ENCODE measurements at places on chromosomes 4 and X. TPM values are rescaled to one million over a fixed set of nuclear protein-coding genes. Genes with fewer than 3 reads are reported as not detected.

The LRRC66 gene
- 0.08 TPM for total RNA-seq

DNA sequence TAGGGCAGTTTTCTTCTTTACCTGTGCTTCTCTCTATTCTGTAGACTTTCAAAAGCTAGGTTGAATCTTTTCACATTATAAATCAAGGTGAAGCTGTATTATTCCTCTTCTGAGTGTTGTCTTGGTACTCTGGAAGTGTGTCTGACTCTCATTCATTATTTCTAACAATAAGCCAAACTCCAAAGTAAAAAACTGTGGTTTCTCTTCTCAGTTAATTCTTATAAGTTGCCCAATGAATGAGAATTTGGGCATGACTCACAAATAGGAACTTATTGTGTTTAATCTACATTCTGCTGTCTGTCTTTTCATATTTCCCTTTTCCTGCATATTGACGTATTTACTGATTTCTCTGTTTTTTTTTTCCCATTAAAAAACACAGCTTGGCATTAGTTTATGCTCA lies 714.5 kb downstream of the CCSER1 start:
- H3K36me3 ChIP-seq = no peaks in the 10 kb centered on the region
- H3K4me1 ChIP-seq = no peaks in the 10 kb centered on the region
- no peak overlapping the region for H3K4me3 ChIP-seq
- H3K27ac ChIP-seq = no peak overlapping the region
- H3K27me3 ChIP-seq = no peaks in the 10 kb centered on the region

The CSAG3 gene
- 0.78 TPM for total RNA-seq

DNA sequence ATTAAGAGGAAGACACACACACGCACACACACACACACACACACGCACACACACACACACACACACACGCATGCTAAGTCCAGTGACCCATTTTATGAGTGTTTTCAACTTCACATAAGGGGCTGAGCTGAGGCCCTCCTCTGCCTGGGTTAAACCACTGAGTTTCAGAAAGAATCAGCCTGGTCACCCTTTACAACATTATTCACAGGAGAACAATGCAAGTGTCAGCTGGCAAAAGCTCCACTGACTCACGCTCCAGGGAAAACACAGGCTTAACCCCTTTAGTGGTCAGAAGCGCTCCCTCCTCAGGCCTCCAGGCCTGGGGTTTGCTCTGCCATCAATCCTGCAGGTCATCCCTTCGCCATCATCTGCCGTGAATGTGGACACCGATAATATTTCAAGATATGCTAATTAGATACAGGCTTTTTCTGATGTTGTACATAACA lies 46.9 kb downstream of the ACOX3 start:
- DNase-seq = no peak
- H3K27me3 ChIP-seq = no peaks in the 10 kb centered on the region
- H3K27ac ChIP-seq = no peak overlapping the region
- H3K4me3 ChIP-seq = no peak overlapping the region
- peaks cover 9% of the 10 kb centered on the region for H3K4me1 ChIP-seq

- no peak overlapping the region for H3K4me3 ChIP-seq
- H3K36me3 ChIP-seq = no peaks in the 10 kb centered on the region
- H3K27ac ChIP-seq = no peak overlapping the region
- DNase-seq = no peak
- no peaks in the 10 kb centered on the region for H3K4me1 ChIP-seq
Observed at GRCh38 chr4:6523251-6523650, 50.8 kb upstream of the PPP2R2C start.

DNA sequence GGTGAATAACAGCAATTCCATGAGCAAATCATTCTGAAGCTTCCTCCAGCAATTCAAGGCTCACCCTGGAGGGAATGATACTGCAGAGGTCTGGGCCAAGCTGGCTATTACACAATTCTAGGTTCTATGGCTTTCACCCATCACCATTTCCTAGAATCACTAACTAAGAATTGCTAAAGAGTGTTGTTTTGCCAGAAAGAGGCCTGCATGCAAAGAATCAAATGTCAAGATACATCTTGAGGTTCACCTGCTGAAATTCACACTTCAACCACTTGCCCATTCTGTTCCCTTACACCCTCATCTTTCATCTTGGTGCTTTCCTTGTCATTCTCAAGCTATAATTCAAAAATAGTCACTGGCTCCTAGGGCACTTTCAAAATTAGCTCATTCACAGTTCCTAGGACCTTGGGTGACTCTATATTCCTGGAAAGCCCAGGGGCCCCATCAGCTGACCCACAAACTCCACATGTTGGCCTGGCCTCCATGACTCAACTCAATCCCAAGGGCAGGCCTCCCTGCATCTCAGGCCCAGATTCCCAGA lies 7.0 kb downstream of the APBB2 start:
- H3K27me3 ChIP-seq = peaks cover 14% of the 10 kb centered on the region
- H3K36me3 ChIP-seq = no peaks in the 10 kb centered on the region
- peak overlapping the region; percentile 80 for H3K27ac ChIP-seq
- peaks cover 11% of the 10 kb centered on the region for H3K4me1 ChIP-seq
- DNase-seq = no peak

The SPATA4 gene
- not detected for total RNA-seq

GRCh38 chr4:175891851-175892250 lies 79.8 kb upstream of the GPM6A start:
- no peaks in the 10 kb centered on the region for H3K36me3 ChIP-seq
- H3K4me3 ChIP-seq = no peak overlapping the region
- H3K27me3 ChIP-seq = no peaks in the 10 kb centered on the region
- DNase-seq = no peak

The SLITRK2 gene
- total RNA-seq = not detected

DNA sequence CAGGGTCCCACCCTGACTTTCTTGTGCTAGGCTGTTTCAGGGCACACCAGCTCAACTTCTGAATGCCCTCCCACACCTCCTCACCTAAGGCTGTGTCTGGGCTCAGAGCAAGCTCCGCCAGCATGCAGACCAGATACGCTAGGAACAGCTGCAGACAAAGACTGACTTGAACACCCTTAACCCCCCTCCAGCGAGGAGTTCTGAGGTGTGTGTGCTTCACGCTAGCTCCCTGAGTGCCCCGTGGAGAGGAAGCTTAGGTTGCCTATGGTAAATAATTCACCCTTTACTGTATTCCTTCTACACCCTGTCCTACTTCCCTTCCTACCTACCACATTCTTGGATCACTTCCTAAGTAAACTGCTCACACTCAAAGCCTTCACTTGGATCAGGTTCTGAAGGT lies 115.0 kb downstream of the VCX3B start:
- H3K4me3 ChIP-seq = no peak overlapping the region
- DNase-seq = no peak
- no peaks in the 10 kb centered on the region for H3K4me1 ChIP-seq
- H3K27ac ChIP-seq = no peak overlapping the region
- H3K27me3 ChIP-seq = no peaks in the 10 kb centered on the region

The MID1 gene
- not detected for total RNA-seq

- no peak for DNase-seq
- H3K4me3 ChIP-seq = no peak overlapping the region
- peaks cover 5% of the 10 kb centered on the region for H3K4me1 ChIP-seq
Observed at GRCh38 chrX:1545776-1546408, 8.9 kb upstream of the P2RY8 start.

GRCh38 chr4:131063878-131064277 lies 1967.9 kb downstream of the C4orf33 start:
- H3K27ac ChIP-seq = no peak overlapping the region
- H3K27me3 ChIP-seq = no peaks in the 10 kb centered on the region
- H3K4me3 ChIP-seq = no peak overlapping the region
- no peak for DNase-seq
- H3K4me1 ChIP-seq = no peaks in the 10 kb centered on the region

DNA sequence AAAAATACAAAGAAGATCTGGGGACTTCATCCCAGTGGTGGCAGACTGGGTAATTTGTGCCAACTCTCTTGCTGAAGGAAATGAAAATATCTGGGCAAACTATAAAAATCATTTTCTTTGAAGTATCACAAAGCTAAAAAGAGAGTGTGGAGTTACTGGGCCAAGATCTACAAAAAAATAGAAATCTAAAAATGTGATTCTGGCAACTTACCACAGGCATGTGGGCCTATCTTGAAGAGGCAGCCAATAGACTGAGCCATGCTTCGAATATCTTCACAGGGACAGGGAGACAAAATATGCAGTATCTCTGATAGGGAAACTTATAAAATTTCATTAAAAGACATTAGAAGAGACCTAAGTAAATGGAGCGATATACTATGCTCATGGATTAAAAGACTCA lies 168.8 kb downstream of the RCHY1 start:
- no peak overlapping the region for H3K4me3 ChIP-seq
- no peak overlapping the region for H3K27ac ChIP-seq
- H3K27me3 ChIP-seq = no peaks in the 10 kb centered on the region
- no peaks in the 10 kb centered on the region for H3K4me1 ChIP-seq
- DNase-seq = no peak
- no peaks in the 10 kb centered on the region for H3K36me3 ChIP-seq

DNA sequence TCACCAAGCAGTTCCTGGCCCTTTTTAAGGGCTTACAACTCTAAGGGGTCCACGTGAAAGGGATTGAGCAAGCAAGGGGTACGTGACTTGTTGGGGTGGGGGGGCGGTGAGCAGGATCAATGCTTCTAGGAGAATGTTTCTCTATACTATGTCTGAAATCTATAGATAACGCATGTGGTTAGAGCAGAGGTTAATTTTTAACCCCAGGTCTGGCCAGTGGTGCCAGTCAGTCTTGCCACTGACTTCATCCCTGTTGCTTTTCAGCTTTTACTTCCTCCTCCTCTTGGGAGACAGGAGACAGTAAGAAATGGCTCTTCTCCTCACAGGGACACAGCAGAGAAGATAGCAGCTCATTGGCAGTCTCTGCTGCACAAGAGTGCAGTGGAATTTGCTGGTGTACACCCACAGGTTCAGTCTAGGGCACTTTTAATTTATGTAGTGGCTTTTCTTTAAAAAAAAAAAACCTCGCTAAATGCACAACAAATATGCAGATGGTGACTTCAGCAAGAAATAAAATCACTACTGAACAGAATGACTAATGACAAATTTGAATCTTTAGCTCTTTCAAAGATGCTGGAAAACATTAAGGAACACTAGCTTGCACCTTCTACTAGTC lies 190.5 kb downstream of the CCNG2 start:
- H3K27me3 ChIP-seq = no peaks in the 10 kb centered on the region
- DNase-seq = no peak
- no peaks in the 10 kb centered on the region for H3K36me3 ChIP-seq
- no peak overlapping the region for H3K4me3 ChIP-seq

DNA sequence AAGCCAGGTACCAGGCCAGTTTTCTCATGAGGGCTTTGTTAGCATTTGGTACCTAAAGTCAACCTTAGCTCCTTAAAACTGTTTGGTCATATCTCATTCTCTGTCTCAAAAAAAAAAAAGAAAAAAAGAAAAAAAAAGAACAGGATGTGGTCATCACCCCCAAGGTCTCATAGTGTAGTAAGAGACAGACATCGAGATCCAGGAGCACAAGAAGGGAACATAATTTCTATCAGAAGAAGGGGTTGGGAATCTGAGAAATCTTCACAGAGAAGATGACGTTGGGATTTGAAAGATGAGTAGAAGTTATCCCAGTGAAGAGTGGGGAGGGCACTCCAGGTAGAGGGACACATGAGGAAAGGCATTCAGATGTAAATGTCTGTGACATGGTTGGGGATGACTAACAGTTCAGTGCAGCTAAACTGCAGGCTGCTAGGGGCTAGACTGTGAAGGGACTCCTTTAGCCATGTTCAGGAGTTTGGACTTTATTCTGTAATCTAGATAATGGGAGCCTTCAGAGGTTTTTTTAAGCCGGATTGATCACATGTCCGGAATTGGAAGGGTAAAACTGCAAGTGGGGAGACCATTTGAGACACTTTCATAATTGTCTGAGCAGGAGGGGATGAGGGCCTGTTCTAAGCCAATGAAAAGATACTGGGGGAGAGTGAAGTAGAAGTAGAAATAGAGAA lies 26.9 kb upstream of the GJB1 start:
- DNase-seq = peak; percentile 0
- H3K36me3 ChIP-seq = peaks cover 13% of the 10 kb centered on the region
- peak overlapping the region; percentile 92 for H3K4me3 ChIP-seq
- H3K27me3 ChIP-seq = no peaks in the 10 kb centered on the region
- peaks cover 31% of the 10 kb centered on the region for H3K4me1 ChIP-seq

- DNase-seq = peak; percentile 52
- H3K36me3 ChIP-seq = no peaks in the 10 kb centered on the region
- H3K4me3 ChIP-seq = peak overlapping the region; percentile 85
- H3K27ac ChIP-seq = peak overlapping the region; percentile 83
- peaks cover 39% of the 10 kb centered on the region for H3K4me1 ChIP-seq
Observed at GRCh38 chr4:140149846-140150635, 3.9 kb downstream of the MAML3 start.

GRCh38 chr4:83358410-83358809 lies 23.8 kb upstream of the HPSE start:
- no peak for DNase-seq
- H3K4me1 ChIP-seq = peaks cover 15% of the 10 kb centered on the region

- DNase-seq = no peak
- no peaks in the 10 kb centered on the region for H3K4me1 ChIP-seq
- H3K4me3 ChIP-seq = no peak overlapping the region
- H3K27me3 ChIP-seq = no peaks in the 10 kb centered on the region
- H3K27ac ChIP-seq = no peak overlapping the region
- no peaks in the 10 kb centered on the region for H3K36me3 ChIP-seq
Observed at GRCh38 chr4:85067342-85067741, 100.9 kb upstream of the WDFY3 start.

The TMEM35A gene
- total RNA-seq = not detected

DNA sequence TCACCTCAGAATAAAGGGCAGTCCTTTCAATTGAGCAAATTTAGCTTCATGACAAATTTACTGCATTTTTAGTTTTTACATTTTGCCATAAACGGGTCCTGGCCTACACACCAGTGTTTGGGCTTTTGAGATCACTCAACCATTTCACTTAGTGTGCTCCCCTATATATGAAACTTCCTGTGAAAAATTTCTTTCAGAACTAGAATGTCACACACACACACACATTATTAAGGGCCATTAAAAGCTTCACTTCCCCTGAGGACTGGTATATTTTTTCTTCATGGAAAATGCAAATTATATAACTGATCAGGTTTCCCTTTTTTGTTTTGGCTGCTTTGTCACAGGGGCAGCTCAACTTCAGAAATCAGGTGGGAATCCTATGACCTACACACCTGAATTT lies 206.5 kb downstream of the ENOX2 start:
- DNase-seq = no peak
- H3K27me3 ChIP-seq = no peaks in the 10 kb centered on the region
- peaks cover 1% of the 10 kb centered on the region for H3K36me3 ChIP-seq
- no peak overlapping the region for H3K4me3 ChIP-seq

DNA sequence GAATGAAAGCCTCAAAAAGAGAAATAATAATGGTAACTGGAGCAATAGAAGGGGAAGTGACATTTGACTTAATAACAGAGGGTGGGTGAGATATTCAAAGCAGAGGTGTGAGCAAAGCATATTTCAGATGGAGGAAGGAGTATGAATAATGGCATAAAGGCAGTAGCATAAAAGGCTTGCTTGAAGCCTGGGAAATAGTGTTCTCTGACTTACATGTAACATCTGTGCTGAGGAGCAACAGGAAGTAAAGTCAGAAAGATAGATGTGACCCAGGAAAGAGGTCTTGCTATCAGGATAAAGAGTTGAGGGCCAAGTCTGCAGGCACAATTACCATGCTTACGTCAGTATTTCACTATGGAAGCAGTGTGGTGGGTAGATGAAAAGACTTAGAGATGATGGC lies 28.4 kb downstream of the ATP10D start:
- H3K4me1 ChIP-seq = no peaks in the 10 kb centered on the region
- no peak overlapping the region for H3K4me3 ChIP-seq
- DNase-seq = no peak

GRCh38 chrX:42900947-42901346 lies 123.0 kb upstream of the PPP1R2C start:
- no peak for DNase-seq
- peaks cover 2% of the 10 kb centered on the region for H3K36me3 ChIP-seq
- no peaks in the 10 kb centered on the region for H3K4me1 ChIP-seq
- no peak overlapping the region for H3K27ac ChIP-seq
- no peak overlapping the region for H3K4me3 ChIP-seq
- no peaks in the 10 kb centered on the region for H3K27me3 ChIP-seq

Measured in activated T-helper 1 cell treated with anti-CD3 and anti-CD28 coated beads, Interleukin-12 subunit alpha, Interleukin-12 subunit beta, Interleukin-2, Interleukin-4 antibody, amounts not matched to agents 30 ng/mL and 10 ng/mL and 1 ng/mL, durations not matched to agents 14 hours and 24 hours and 36 hours (primary cell).